Uterus (tissue), 4 donors: ENCODE measurements at places on chromosomes 12 and 14. TPM values are rescaled to one million over a fixed set of nuclear protein-coding genes. Genes with fewer than 3 reads are reported as not detected.

DNA sequence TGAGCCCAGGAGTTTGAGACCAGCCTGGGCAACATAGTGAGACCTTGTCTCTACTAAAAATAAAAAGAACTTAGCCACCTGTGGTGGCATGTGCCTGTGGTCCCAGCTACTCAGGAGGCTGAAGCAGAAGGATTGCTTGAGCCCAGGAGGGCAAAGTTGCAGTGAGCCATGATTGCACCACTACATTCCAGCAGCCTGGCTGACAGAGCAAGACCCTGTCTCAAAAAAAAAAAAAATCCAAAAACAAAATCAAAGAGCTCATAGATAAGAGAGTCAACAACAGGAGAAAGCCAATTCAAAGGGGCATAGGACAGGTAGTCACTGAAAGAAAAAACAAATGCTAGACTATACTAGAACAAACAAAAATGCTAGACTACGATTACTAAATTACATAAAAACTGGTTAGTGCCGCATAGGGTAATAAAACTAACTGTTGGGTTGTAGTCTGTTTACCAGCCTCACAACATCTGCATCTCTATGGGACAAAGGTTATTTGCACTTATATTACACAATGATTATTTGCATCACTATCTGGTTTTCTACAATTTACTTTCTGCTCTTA is 16.6 kb upstream of the EEA1 start:
- no peak overlapping the region for H3K4me3 ChIP-seq
- DNase-seq, result no peak
- no peak overlapping the region for H3K27ac ChIP-seq
- no peaks in the 10 kb centered on the region for H3K4me1 ChIP-seq
- no peaks in the 10 kb centered on the region for H3K36me3 ChIP-seq
- H3K27me3 ChIP-seq, result no peaks in the 10 kb centered on the region

DNA sequence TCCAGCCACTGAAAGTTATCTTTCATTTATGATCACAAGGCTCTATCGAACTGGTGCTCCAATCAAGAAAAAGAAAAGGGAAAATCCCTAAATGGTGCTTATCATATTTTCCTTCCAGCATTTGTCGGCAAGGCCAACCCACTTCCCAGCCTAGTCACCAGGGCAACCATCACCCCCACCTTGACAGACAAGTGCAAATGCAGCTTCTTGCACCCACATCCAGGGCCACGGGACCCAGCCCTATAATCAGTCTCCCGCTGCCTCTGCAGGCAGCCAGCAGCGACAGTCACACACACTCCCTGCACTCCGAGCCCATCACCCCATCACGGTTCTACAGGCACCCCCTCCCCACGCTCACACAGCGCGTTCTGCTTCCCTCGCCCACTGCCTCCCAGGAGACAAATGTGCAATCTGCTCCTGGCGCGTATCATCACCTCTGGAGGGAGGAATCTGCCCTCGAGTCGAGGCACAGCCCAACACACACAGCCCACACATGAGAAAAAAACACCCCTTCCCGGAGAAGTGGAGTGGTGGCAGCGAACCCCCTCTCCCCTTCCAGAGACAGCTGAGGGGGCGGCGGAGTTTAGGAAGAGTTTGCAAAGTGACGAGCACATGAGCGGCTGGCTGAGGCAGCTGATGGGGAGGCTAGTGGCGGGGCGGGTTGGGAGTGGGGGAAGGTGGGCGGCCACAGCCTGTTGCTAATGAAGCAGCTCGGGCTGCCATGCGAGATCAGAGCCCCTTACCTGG is 9.3 kb upstream of the PPP4R4 start:
- H3K4me3 ChIP-seq, result no peak overlapping the region
- no peak overlapping the region for H3K27ac ChIP-seq
- H3K4me1 ChIP-seq, result no peaks in the 10 kb centered on the region
- no peaks in the 10 kb centered on the region for H3K27me3 ChIP-seq
- no peak for DNase-seq
- no peaks in the 10 kb centered on the region for H3K36me3 ChIP-seq

DNA sequence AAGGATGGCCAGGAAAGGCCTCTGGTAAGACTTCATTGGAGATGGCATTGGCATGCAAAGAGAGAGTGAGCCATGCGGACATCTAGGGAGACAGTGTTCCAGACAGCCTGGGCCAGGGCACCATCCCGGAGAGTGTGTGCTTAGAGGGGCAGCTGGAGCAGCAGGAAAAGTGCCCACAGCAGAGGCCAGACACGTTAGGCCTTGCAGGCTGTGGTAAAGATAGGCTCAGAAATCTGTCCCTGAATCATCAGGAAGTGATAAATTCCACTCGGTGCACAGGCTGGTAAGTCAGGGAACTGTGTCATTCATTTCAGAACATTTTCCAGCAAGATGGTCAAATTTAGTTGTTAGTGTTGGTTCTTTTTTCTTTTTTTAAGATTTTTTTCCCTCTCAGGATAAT is 8.8 kb downstream of the GALNT16 start:
- no peak for DNase-seq

DNA sequence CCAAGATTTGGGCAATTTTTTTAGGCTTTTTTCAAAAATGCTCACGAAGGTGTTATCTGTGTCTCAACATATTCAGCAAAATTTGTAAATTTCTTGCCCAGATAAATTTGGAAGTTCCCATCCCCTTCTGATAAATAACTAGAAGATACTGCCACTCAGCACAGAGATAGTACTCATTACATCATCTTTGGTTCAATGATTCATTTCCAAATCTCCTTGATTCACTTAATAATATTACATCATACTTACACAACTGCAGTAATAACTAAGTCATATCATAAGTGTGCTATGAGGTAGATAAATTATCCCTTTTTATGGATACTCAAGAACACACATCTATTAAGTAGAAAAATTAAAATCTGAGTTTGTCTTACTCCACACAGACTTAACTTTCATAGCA is 89.4 kb downstream of the RPAP3 start:
- H3K27ac ChIP-seq, result no peak overlapping the region
- H3K4me3 ChIP-seq, result no peak overlapping the region
- no peaks in the 10 kb centered on the region for H3K36me3 ChIP-seq
- no peak for DNase-seq

GRCh38 chr12:132012919-132013568 is 63.3 kb downstream of the EP400 start:
- DNase-seq, result no peak
- H3K27ac ChIP-seq, result no peak overlapping the region
- no peak overlapping the region for H3K4me3 ChIP-seq
- H3K27me3 ChIP-seq, result no peaks in the 10 kb centered on the region

GYS2 gene
- total RNA-seq, result not detected

POTEG gene
- not detected for total RNA-seq

GAS2L3 gene
- total RNA-seq, result not detected
